ENCODE measurements at places on chromosomes 3 and 15. TPM values are rescaled to one million over a fixed set of nuclear protein-coding genes. Genes with fewer than 3 reads are reported as not detected.
A peak's percentile ranks its signal among the peaks of the same experiment; 100 is the strongest.

PPP1R14D gene
- not detected for total RNA-seq

PRR23A gene
- not detected for total RNA-seq

TMEM108 gene
- not detected for total RNA-seq

CASR gene
- not detected for total RNA-seq

GRCh38 chr15:101107625-101108460 is 144.0 kb downstream of the CHSY1 start:
- no peak for DNase-seq

DNA sequence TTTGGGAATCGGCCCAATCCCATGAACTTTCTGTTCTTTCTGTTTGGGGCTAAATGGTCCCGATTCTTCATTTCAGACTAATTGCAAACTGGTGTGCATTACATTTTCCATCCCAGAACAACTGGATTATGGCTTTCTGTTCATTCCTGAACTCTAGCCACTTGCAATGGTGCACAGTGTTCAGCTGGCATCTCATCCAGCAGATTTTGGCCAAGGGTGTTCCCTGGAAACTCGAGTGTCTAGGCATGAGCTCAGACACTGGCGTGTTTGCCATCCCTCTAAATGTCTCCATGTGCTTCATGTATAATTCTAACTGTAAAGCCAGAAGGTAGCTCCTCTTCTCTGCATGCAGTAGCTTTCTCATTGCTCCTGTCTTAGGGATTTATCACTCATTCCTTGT is 97.1 kb upstream of the MYZAP start:
- no peak for DNase-seq

DNA sequence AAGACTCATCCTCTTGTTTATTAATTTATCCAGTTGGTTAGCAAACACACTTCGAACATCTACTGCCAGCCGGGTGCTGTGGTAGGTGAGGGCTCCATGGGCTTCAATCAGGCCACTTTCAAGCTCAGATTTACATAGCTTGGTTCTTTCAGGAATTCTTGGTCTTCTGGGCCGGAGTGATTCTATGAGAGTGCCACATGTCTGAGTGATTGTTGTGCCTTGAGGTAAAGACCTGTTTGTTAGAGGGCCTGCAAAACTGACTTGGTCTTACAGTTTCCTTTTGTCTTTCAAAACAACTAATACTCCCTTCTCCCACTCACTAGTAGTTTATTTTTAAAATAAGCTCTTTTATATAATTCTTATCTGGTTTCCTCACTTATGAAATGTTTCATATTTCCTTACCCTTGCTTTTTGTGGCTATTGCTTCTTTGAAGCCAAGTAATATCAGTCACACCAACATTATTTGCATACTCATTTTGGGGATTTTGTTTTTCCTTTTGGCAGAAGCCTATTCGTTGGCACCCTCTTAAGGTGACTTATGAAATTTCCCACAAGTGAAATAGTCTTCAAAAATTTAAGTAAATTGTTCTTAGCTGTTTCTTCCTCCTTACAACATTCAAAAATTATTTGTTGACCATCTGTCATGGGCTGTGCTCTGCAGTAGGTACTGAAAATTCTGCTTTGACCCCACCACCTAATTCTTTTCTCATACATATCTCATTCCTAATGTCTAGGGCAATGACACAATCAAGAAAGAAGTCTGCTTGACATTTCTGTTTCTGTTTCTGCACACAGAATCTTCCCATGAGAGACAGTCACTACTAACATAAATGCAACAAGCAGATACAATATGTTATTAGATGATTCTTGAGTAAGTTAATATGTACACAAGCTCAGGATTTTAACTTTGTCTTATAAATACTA is 120.2 kb downstream of the LRRC28 start:
- DNase-seq = no peak

- DNase-seq = no peak
These were observed 162.9 kb downstream of the NSMCE3 start for GRCh38 chr15:29106551-29107290.

GRCh38 chr3:197940745-197941384 is 9.1 kb upstream of the RPL35A start:
- no peak for DNase-seq

GRCh38 chr15:38193496-38193895 is 59.1 kb upstream of the SPRED1 start:
- DNase-seq = no peak

DNA sequence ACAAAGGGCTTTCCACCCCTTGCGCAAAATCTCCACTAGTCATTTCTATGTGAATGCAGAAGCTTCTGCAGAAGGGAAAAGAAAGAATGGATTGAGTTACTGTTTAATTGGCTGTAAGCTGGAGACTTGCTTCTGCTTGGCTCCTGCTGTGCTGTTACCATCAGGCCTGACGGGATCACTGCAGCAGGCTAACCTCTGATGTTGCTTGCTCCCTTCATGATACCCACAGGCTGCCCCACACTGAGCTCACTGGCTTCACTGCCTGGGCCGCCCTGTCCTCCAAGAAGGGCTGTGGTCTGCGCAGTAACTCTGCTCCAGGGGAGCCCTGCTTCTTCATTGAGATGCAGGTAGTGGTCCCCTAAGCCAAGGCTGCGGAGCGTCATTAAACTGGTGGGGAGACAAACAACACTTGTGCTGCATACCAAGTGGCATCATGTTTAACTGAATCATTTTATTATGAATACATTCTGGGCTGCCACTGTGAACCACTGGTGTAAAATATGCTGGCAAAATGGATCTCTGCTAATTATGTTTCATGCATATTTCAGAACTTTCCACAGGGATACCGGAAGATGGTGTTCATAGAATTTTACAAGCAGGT is 78.6 kb downstream of the WDR49 start:
- peak; percentile 17 for DNase-seq

GRCh38 chr15:101120473-101120872 is 131.4 kb downstream of the CHSY1 start:
- no peak for DNase-seq

- DNase-seq = no peak
These were observed 216.1 kb upstream of the ROPN1 start for GRCh38 chr3:124207873-124208485.

DNA sequence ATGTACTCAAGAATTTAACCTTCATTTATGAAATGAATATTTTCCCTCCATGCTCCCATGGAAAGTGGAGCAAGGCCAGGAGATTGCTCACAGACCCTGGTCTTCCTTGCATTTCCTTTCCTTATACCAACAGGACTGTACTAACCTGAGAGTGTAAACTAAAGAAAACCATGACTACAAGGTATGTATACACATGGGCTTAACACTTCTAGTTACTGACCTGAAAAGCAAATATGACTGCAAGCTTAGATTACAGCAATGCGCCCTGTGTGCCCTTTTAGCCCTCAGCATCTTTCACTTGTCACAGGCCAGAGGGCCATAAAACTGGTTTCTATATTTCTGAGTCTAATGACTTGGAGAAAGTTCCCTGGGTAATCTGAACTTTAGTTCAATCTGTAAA is 52.1 kb downstream of the NEK10 start:
- DNase-seq = no peak

DNA sequence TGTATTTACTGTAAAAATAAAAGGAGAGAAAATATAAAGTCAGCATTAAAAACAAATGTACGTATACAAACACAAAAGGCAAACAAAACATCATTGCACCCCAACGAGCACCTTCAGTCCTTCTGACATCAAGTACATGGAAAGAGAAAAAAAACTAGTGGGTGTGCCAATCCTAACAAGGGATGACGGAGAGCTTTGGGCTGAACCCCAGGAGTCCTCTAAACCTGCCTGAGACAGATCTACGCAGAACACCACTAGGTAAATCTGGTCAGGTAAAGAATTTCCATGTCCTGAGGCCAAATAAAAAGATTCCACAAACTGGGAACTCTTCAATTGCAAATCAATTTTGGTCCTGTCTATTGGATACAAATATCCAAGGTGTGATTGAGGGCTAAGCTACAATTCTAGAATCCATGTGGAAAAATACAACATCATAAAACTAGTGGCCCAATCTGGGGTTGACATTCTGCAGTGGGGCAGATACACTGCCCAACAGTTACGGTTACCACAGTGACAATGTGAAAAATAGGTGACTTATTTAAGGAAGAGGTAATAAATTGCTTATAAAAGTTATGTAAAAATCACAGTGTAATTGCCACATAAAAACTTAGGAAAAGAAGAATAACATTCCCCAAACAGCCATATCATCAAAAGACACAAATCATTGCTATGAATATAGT is 14.2 kb downstream of the IFT80 start:
- DNase-seq = no peak

DNA sequence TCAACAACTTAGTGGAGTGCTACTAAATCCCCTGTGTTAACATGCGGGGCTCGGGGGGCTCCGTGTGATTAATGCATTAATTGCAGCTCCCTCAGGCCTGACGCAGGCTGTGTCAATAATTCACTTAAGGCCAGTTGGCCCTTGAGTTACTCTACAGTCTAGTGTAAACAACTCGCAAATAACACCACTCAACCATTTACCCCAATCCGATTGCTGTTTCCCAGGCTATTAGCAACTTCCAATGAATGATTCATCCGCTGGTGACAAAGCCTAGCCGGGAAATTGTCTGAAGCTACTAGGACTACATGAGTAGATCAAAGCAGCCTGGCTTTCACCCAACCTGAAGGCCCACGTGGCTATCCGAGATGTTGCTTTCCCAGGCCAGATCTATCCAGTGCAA is 121.3 kb upstream of the SOX14 start:
- DNase-seq = no peak
